ENCODE measurements at places on chromosomes 7 and 10. TPM values are rescaled to one million over a fixed set of nuclear protein-coding genes. Genes with fewer than 3 reads are reported as not detected.

- DNase-seq: no peak
These were observed 548.3 kb downstream of the SORCS3 start for GRCh38 chr10:105189463-105189800.

Gene VIM
- 113 TPM for total RNA-seq

- no peak for DNase-seq
These were observed 65.3 kb downstream of the COBL start for GRCh38 chr7:51251290-51251689.

DNA sequence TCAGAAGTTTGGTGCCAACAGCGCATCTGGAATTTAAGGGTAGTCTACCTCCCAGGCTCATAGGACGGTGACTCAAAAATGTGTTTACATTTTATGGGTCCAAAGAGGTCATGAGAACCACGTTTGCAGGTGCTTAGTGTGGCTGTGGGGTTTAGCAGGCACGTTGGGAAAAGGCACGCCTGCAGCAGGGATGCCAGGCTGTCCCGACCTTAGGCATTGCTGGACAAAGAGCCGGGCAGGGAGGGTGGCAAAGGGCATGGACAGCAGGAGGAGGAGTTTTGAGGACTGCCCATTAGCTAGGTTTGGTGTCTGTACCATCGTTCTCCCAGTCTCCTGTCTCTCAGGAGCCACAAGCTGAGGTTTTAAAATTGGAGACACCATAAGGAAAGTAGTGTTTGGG lies 104.4 kb downstream of the TRRAP start:
- no peak for DNase-seq

- no peak for DNase-seq
These were observed 132.3 kb upstream of the POT1 start for GRCh38 chr7:125061776-125062397.

DNA sequence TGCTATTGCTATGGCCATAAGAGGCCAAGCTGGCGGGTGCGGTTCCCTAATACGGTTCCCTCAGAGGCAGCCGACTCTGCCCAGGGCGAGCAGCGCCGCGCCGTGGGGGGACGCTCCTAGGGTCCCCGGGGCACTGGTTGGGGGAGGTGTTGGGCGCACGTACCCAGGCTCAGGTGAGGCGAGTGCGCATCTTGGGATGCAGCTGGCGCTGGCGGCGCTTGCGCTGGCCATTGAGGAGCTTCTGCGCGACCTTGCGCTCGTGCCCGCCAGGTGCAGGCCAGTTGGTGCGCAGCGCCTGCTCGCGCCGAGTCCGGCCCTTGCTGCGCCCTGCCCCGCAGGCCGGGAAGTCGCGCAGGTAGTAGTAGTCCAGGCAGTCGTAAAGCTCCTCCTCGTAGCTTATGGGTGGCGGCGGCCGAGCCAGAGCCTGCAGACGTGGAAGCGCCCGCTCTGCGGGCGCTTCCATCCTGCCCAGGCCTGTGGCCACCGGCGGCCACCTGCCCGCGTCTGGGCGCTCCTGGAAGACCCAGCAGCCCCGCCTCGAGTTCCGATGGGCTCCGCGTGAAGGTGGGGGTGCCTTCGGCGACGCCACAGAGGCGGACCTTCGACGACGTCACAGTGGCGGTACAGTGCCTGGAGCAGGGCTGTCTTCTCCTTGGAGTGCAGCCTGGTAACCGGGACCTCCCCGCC lies at the start of gene NUPR2:
Gene NUPR2 (minus strand): TSS at position 566 of the 687 bp plus-strand sequence. CDS start 103 bp downstream, at position 463.
- no peak for DNase-seq

DNA sequence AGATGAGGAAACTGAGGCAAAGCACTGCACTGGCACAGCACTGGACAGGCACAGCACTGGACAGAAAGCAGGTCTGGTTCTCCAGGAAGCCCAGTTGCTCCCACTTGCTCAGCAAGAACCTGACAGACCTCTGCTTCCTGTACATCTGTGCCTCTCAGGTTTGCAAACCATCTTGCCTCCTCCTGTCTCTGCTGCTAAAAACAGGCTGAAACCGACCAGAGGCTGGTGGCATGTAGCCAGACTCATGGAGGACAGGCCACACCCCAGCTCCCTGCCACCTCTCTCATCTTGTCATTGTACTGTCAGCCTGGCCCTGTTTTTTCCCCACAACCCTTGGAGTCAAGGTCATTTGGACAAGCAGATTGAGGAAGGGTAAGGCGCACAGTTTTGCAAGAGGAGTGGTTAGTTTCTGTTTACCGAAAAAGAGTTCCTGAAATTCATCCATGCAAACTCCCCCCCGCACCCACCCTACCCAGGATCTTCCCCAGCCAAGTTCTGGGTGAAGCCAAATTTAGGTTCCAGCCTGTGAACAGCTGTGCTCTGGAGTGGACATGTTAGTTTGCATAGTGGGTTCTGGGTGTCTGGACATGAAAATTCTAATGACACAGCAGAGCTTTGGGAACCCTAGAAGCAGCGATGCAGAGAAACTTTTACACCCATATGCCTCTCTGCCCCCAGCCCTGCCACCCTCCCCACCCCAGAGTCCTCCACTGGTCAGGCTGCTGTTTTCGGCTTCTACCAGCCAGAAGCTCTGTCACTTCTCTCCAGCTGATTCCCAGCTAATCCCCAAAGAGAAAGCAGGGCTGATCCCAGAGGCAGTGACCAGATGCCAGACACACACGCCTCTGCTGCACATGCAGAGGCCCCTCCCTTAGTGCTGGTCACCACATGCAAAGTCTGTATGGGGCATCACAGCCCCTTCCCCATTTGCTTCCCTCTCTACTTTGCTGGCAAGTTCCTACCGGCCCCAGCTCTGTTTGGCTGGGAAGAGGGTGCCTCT lies 8.5 kb upstream of the C10orf105 start:
- DNase-seq: peak; percentile 36

GRCh38 chr7:68833422-68833821 lies 764.9 kb upstream of the AUTS2 start:
- no peak for DNase-seq

DNA sequence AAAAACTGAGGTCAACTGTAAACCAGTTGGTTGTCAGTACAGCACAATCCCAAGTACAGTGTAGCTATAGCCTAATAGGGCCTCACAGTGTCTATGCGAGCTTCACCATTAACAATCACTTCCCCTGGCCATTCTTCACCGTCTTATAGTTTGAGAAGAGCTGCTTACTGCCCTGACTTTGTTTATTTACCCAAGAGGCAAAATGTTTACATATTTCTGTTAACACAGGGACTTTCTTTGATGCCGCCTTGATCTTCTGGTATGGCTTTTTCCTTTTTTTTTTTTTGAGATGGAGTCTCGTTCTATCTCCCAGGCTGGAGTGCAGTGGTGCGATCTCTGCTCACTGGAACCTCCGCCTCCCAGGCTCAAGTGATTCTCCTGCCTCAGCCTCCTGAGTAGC lies 3.3 kb downstream of the MYOF start:
- DNase-seq: no peak

DNA sequence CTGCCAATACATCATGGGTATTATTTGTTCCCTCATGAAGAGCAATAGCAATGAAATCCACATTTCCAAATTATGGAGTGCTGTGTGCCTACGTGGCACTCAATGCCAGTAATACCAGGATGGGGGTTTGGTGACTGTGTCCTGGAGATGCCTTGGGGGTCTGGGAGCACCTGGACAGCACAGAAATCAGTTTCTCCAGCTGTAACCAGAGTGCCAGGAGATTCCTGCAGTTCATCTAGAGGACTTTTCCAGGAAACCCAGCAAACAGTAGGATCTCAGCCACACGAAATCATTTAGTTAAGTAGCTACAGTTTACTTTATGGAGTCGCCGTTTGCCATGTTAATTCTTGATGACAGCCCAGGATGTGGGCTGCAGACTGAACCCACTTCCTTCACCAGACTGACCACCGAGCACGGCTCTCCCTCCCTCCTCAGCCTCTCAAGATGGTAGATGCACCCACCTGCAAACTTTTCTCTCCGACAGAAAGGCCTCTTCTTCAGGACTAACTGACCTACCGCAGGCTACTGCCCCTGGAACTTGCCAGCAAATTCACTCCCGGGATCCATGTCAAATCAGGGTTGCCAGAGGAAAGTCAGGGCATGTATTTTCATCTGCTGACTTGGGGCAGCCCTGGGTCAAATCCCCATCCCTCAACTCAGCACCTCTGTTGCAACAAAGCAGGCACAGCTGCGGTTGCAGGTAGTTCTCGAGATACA lies 30.3 kb downstream of the MKI67 start:
- DNase-seq: no peak

- no peak for DNase-seq
These were observed 305.1 kb upstream of the PITRM1 start for GRCh38 chr10:3477683-3478082.

DNA sequence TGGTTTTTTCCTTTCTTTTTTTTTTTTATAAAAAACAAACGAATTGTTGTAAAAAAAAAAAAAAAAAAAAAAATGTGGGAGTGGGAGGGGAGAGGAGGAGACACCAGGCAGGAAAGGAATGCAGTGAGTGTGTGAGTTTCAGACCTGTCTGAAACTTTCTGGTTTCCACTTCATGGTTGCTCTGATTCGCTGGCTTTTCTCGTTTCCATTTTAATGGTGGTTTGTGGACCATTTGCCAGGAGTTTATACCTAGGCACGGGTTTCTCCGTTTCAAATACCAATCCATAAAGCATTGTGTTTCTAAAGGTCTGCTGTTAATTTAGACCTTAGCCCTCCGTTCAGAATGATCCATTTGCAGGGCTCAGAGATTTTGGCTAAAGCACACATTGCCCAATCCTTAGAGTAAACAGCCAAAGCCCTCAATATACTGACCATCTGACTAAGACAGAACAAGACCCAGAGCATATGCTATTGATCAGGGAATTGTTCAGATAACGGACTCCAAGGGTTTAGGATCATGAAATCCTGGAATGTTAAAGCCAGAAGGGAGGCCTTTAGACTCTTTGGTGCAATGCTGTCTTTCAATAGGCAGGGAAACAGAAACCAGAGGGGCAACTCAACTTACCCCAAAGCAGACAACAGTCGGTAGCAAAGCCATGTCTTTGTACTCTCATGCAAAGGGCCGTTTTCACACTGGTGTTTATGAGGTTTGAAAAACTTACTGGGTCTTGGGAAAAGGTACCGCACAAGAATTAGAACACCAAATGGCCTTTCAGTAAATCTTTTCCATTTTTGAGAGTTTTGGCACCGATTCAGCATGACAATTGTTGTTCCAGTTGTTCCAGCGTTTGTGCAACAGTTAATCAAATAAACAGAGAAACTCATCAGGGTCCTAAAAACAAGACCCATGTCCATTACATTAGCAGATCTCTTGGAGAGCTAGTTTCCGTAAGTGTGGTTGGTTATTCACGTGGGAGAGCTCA lies 94.3 kb upstream of the AGBL3 start:
- DNase-seq: no peak

DNA sequence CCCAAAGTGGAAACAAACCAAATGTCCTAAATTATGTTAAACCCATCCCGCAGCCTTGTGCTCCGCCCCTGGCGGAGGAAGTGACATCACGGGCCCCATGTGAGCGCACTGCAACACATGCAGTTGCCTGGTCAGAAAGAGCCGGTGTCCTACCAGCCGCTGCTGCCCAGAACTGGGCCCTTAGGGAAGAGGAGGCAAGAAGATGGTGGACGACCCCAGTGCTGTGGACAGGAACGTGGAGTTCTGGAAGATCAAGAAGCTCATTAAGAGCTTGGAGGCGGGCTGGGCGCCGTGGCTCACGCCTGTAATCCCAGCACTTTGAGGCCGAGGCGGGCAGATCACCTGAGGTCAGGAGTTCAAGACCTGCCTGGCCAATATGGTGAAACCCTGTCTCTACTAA lies 18.0 kb downstream of the RHEB start:
- no peak for DNase-seq

Gene IDI2
- total RNA-seq: not detected

Gene IMMP2L
- total RNA-seq: 19.2 TPM

Gene NRP1
- 4.0 TPM for total RNA-seq

GRCh38 chr7:126398285-126398684 lies 854.5 kb downstream of the GRM8 start:
- no peak for DNase-seq

GRCh38 chr10:7329219-7329618 lies 81.6 kb downstream of the SFMBT2 start:
- no peak for DNase-seq

Gene CPA2
- 1.5 TPM for total RNA-seq

GRCh38 chr10:78578929-78579328 lies 489.8 kb upstream of the ZMIZ1 start:
- DNase-seq: no peak

DNA sequence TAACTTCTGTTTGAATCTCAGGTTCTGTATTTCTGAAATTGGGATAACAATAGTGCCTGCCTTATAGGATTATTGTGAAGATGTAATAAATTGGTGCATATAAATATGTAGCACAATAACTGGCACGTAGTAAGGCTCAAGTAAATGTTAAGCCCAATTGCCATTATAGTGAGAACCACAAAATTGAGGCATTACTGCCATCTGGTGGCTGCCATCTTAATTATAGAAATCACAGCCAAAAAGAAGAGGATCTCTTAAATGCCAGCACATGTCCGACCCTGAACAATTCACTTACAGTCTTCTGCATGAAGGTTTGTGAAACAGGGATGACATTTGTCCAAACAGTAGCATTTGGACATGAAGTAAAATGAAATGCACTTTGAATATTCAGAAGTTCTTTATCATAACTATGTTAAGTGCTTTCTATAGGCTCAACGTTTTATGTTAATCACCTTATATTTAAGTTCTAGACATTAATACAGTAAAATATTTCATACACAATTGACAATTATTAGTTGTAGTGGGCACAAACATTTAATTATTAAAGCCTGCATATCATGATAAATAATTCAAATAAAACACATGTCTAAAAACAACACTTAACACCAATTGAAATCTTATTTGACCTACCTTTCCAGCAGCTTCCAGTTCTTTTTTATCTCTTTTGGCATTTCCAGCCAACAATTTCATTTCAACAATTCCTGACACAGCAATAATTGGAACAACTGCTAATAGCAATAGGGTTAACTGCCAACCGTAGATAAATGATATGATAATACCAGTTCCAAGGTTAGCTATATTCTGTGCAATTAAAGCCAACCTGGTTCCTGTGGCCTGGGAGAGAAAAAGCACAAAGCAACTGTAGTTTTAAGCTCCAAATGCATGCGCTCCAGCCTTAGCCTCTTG lies 58.5 kb downstream of the ABCB4 start:
- peak; percentile 64 for DNase-seq

DNA sequence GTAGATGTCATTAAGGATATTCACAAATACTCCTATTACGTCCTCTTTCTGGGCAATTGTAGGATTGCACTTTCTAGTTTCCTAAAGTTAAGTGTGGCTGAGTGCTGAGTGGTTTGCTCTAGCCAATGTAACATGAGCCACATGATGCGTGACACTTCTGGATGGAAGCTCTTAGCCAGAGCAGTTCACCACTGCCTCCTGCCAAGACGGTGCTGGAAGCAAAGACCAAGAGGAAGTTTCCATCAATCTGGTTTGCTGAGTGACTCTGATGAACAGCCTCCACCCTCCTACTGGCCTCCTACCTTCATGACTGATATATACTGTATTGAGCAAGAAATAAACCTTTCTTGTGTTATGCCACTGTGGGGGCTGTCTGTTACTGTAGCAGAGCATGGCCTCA lies 318.1 kb downstream of the KCNMA1 start:
- no peak for DNase-seq

GRCh38 chr10:33626798-33627466 lies 292.5 kb upstream of the NRP1 start:
- DNase-seq: no peak

- no peak for DNase-seq
These were observed 86.3 kb downstream of the BAMBI start for GRCh38 chr10:28763471-28764170.
